GM23248 (cell line): ENCODE measurements at places on chromosomes 1 and 21. TPM values are rescaled to one million over a fixed set of nuclear protein-coding genes. Genes with fewer than 3 reads are reported as not detected.

GRCh38 chr21:38301321-38302214 lies 44.8 kb downstream of the KCNJ15 start:
- no peak for DNase-seq

DNA sequence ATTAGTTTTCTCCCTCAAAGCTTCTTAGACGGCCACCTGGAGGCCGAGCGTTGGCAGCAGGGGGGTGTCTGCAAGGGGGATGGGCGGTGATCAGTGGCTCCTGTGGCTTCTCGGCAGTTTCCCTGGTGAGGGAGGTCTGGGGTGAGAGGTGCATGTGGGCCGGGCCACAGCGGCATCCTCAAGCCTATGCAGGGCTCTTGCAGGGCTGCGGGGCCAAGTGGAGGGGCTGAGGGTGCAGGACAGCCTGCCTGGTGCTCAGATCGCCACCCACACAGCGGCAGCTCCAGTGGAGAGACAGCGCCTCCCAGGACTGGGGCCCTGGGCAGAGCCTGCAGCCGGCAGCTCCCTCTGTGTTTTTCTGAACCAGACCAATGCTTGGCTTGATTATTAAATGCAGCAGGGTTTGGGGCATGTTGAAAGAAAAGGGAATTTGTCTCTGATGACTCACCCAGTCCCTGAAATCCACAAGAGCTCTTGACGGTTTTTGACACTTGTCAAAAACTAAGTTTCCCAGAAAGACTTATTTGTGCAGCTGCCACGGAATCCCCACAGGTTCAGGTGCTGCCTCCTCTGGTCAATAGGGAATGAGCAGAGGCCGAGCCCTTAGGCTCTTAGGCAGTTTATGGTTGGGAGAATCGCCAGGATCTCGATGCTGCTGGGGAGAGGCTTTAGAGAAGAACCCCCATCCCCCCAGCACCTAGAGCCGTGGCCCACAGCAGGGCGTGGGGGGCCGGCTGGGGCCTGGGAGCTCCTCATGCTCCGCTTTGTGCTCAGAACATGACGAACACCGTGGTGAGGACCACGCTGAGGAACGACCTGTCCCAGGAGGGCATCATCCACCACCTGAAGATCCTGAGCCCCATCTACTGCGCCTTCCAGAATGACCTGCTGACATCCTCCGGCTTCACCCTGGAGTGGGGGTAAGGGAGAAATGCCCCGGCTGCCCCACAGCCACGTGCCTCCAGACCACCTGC lies 54.7 kb downstream of the UMODL1 start:
- DNase-seq = peak; percentile 54

GRCh38 chr1:116231752-116232151 lies 120.6 kb downstream of the MAB21L3 start:
- no peak for DNase-seq

DNA sequence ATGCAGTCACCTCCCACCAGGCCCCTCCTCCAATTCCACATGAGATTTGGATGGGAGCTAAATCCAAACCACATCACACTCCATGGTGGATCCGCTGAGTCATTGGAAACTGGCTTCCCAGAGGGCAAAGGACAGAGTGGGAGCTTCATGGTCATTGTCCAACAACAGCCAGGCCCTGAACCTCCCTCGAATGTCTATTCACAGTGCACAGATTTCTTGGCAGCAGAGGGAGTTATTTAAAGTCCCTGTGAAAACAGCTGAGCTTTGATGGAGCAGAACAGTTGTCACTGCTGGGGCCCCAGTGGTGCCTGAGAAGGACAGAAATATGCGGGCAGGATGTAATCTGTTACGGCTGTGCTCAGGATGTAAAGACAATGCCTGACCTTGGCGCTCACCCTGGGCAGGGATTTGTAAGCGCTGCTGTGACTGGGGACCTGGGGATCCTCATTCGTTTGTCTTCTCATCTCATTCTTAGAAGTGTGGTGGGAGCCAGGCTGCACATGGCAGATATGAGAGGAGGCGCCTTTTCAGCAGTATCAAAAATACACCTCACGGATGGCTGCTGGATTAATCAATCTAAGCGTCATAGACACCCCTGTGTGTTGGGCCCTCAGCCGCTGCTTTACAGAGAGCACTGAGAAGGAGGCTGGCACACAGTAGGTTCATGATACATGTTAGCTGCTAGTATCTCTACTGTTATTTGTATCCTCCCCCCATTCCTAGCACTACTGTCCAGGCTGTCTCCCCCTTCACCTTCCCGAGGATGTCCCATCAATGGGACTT lies 439.4 kb downstream of the PTPRU start:
- no peak for DNase-seq

DNA sequence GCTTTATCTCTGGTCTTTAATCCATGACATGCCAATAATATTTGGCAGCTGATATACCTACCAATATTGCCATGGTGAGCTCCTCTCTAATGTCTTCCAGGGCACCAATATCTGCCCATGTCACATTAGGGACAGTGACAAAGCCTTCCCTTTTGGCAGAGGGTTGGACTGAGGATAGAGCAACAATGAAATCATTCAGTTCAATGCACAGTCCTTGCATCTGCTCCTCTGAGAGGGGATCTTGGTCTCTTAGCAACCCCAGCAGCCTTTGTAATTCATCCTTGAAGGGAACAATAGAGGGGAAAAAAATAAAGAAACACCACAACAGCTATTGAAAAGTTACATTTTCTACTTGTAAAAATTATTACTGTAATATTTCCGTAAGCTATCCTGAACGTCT lies 42.3 kb downstream of the NVL start:
- DNase-seq = no peak

DNA sequence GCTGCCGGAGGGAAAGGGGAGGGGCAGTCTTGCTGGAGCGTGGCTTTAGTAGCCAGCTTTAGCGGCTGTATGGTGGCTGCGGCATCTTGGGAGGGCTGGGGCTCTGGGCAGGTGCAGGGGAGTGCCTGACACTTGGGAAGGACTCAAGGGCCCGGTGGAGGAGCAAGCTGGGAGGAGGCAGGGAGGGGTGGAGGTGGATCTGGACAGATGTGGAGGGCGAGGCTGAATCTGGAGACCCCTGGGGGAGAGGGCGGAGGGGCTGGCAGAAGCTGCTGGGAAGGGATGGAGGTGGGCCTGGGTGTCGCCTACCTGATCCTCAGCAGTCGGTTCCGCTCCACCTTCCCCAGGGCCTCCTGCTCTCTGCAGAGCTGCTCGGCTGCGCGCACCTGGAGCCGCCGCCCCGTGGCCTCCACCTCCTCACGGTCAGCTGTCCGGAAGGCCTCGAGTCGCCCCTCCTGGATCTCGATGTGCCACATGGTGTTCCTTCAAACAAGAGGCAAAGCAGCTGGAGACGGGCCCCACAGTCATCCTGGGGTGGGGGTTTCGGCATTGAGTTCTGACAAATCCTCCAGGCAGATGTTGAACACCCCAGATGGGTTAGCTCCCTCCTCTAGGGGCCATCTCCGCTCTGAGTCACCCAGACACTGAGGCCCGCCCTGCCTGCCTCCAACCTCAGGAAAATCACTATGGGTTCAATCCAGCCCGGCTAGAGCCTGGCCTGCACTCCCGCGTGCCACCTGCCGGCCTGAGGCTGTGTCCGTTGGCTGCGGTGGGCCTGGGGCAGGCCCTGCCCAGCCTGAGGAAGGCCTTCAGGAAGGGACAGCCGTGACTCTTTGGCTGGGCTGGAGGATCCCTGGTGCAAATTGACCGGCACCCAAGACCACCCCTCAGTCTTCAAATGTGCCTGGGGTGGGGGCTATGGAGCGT lies 29.6 kb downstream of the CFAP74 start:
- no peak for DNase-seq

IL22RA1 gene
- 0.21 TPM in 1 of 2 replicates, not detected in the other for polyA plus RNA-seq

DNA sequence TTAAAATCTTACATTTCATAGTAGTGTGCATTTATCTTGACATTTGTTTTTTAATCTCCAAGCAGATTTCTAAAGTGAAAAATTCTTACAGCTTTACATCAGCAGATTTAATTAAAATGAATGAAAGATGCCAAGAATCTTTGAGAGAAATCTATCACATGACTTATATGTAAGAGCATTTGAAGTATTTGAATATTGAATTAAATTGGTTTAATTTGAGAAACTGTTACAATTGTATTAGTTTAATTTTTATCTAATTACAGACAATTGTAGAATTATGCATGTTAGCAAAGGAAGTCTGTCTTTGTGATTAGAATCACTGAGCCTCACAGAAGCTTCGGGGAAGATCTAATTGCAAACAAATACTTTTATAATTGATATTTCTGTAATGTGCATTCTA lies 52.2 kb downstream of the ASB17 start:
- no peak for DNase-seq

- no peak for DNase-seq
These were observed 10.0 kb downstream of the MAP3K6 start for GRCh38 chr1:27356619-27357280.

- no peak for DNase-seq
These were observed 29.4 kb upstream of the PRSS38 start for GRCh38 chr1:227785805-227786671.

DNA sequence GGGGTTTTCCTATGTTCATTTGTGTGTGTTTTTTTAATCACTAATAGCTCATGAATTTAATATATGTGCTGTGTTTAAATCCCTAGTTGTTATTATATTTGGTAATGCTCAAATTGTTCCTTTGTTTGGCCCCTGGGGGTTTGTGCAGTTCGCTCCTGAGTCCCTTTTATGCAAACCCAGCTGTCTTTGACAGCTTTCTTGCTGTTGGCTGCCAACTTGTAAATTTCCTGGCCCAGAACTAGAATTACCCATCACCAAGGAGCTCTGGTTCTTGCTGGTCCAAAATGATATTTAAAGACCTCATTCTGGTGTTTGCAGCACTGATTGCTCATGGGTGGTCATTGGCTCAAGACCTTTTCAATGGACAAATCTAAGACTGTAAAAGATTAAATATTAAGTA lies 39.6 kb upstream of the PGBD5 start:
- no peak for DNase-seq

DNA sequence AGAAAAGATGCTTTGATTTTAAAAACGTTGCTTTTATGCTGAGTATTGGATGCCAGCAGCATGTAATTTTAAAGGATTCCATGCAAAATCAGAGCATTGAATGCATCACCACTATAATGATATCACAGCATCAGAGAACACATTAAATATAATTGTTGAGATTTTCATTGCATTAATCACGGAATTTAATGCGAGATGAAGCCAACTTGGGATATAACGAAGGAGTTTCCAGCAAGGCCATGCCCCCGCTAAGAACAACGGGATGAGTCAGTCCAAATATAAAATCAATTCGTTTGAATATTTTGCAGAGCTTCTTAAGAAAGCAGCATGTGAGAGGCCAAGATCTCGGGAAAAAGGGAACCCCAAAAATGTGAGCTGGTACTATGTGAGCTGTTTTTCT lies 423.4 kb upstream of the CHRM3 start:
- DNase-seq = no peak

TTLL10 gene
- polyA plus RNA-seq = not detected in 2 replicates

DNA sequence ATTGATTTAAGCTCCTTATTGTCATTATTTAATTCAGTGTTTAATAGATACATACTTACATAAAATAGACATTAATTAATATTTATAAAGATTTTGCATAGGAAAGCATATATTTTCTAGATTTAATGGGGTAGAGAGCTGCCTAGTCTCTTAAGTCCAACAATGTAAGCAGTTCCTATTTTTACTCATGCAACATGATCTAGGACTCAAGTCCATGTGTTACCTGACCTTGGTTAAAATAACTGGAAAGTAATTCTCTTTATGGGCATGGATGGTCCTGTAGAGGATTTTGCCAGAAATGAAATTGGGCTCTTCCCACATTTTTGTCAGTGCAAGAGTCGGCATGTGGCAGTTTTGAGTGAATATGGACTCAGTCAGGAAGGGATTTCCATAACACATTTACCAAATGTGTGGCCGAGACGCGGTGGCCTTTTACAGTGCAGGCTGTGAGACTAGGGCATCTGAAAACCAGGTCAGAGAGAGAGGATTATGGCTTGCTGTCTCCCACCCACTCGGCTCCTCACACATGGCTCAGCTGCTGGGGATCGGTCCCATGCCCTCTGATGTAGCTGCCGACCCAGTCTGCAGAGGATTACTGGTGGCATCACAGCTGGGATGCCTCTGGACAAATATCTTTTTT lies 6.2 kb upstream of the KIF1B start:
- no peak for DNase-seq

TMEM52 gene
- polyA plus RNA-seq = 0.28 and 0.40 TPM in 2 replicates

BTG2 gene
- 7.5 and 7.9 TPM in 2 replicates for polyA plus RNA-seq

PEX10 gene
- polyA plus RNA-seq = 24.7 and 29.1 TPM in 2 replicates

PKLR gene
- 0.08 TPM in 1 of 2 replicates, not detected in the other for polyA plus RNA-seq

KRTAP19-3 gene
- not detected in 2 replicates for polyA plus RNA-seq

MIS18A gene
- polyA plus RNA-seq = 11.9 and 12.6 TPM in 2 replicates

DMRTA2 gene
- polyA plus RNA-seq = not detected in 2 replicates

DNA sequence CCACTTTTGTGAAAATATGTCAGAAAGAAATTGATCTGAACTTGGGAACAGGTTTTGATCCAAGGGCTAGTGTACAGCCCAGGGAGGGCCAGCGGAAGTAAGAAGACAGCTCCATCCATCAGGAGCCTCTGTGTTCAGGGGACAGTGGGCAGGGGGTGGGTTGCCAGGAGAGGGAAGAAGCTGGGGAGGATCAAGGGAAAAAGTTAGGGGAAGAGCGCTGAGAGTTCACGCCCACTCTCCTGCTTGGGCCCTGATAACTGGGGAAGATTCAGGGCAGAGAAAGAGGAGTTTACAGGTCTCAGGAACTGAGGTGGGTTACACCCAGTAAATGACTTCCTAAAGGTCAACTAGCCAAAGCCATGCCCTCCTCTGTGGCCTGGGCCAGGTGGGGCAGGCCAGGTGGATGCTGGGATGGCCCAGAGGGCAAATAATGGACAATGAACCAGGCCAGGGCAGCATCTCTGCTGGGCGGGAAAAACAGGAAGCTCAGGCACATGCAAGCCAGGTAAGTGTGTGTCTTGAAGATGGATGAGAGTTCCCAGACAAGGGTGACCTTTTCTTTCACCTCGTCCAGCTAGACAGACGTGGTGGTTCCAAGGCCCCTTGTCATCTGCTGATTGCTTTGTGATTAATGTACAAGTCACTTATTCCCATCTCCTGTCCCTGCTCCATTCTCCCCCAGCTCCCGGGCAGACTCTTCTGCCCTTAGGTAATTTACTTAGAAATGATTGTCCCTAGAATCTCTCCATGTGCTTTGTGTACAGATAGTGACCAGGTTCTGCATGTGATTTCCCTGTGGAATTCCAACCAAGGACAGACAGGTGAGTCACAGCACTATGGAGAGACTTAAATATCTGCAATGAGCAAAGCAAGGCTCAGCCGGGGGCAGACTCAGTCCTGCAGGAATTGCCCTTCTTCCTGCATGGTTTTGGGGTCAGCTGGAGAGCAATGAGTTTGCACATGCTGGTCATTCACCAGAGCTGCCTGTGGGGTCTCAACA lies 57.0 kb downstream of the MDM4 start:
- peak; percentile 60 for DNase-seq

DNA sequence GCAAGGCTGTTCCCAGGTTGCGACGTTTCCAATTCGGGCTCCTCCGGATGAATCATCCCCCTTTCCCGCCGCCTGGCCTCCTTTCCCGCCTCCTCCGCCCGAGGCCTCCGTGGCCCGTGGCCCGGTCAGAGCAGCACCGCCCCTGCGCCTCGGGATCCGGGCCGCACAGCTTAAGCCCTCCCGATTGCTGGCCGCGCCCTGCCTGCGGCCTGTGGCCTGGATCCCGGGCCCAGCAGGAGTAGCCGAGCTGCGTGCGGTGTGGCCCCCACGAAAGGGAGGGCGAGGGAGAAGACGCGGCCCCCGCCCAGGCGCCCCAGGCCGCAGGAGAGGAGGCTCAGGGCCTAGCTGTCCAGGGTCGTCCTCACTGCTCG lies 1.0 kb downstream of the TMEM200B start:
- peak; percentile 96 for DNase-seq
